ENCODE measurements at places on chromosomes 7 and 10.

DNA sequence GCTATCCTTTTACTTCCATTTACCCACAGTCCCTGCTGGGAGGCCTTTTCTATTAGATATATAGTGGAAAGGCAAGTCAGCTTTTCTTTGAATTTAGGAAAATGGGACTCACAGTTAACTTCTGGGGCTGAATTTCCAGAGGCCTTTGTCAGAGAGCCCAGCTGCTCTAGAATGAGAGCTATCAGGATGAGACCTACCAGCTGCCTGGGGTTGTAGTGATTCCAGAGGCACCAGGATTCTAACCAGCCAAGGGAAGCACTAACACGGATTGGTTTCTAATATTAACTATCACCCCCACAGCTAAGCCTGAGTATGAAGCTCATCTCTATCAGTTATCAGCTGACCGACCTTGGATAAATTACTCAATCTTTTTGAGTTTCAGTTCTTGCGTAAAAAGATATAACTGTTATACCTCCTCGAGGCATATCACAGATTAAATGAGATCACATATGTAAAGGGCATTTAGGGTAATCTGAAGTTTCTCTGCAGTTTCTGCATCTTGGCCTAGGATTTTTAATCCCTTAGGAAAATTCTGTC, 56.6 kb upstream of the CALD1 start:
- no peak for DNase-seq

GRCh38 chr10:73889014-73889413, 14.7 kb upstream of the CAMK2G start:
- DNase-seq = no peak

- DNase-seq = no peak
Measured at GRCh38 chr10:53997953-53998352, 803.1 kb downstream of the PCDH15 start.

GRCh38 chr7:90552521-90552920, 43.6 kb upstream of the CDK14 start:
- no peak for DNase-seq

Measured in stimulated activated CD4-positive, alpha-beta T cell treated with anti-CD3 and anti-CD28 coated beads, Interleukin-2, amount 100 ng/mL, for 24 hours (primary cell).